GM06990 (cell line): ENCODE measurements at places on chromosomes 16 and 17.

DNA sequence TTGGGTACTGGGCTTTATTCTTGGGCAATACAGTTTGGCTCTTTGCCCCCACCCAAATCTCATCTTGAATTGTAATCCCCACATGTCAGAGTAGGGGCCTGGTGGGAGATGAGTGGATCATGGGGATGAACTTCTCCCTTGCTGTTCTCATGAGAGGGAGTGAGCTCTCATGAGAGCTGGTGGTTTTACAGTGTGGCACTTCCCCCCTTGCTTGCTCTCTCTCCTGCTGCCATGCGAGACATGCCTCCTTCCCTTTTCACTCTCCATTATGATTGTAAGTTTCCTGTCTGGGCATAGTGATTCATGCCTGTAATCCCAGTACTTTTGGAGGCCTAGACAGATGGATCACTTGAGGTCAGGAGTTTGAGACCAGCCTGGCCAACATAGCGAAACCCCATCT is 18.1 kb upstream of the CNEP1R1 start:
- DNase-seq: no peak

DNA sequence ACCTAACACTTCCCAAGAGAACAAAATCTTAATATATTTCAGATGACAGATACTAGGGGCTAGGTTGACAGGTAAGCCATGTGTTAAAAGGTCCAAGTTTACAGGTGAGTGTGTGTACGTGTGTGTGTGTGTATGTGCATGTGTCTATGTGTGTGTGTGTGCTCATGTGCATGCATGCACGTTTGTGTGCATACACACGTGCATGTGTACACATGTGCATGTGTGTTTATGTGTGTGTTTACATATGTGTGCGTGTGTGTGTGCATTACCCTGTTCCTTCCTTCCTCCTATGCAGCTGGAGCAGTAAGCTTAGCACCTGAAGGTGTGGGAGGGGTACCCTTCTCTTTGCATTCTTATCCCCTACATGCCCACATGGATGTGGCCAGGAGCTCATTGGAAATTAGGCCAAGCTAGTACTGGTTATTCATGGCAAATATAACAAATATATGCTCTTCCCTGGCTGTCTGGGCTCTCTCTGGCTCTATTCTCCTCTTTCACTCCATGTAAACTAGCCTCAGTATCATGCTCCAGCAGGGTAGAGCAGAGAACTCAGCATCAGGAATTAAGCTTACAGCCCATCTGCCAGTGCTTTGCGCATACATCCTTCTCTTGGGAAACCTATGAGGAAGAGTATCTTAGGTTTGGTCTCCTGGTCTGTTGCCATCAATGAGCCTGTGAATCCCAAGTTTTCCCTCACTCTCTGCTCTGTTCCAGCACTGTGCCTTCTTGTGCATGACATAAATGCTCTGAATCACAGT is 258.0 kb upstream of the MYOCD start:
- DNase-seq: no peak

DNA sequence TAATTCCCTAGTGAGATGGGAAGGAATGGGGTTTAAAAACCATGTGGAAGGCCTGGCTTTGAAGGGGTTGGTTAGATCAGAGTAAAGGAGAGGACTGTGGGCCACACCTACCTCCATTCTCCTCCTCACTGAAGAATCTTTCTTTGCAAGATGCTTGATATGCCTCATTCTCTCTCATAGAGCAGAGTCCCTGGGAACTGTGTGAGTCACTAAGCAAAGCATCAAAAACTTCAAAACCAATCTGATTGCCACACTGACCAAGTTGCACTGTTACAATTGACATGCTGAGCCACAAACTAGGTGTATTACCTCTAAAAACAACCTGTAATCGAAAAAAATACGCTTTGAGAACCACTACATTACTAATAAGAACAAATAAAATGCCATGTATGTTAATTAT is 2.0 kb downstream of the TUBD1 start:
- DNase-seq: no peak

GRCh38 chr16:87897521-87898505 is 28.5 kb upstream of the SLC7A5 start:
- DNase-seq: no peak

GRCh38 chr17:80453126-80453997 is 23.0 kb downstream of the NPTX1 start:
- no peak for DNase-seq

- peak; percentile 86 for DNase-seq
Observed at GRCh38 chr16:714558-715476, at the start of gene METRN. TSS of gene METRN (plus strand) at chr16:715118. CDS start at chr16:715290, 172 bp downstream.

- DNase-seq: no peak
Observed at GRCh38 chr16:28133666-28134065, 70.2 kb upstream of the GSG1L start.

GRCh38 chr16:28078261-28078660 is 14.7 kb upstream of the GSG1L start:
- no peak for DNase-seq

DNA sequence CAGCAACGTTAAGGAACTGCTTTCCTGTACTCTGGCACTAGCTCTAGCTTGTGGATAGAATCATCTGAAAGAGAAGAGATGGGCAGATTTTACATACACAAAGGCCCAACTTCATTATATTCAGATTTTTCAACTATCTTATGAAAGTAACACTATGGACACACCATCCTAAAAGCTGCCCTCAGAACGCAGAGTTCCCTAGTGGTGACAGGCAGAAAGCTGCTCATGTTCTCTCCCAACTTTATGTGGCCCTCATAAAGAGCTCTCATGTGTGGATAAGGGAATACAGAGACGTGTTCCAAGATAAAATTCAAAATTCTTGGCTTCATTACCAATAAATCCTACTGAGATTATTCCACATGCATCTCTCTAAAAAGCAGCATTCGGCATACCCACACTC is 1.5 kb downstream of the CFAP20 start:
- DNase-seq: no peak

- DNase-seq: no peak
Observed at GRCh38 chr16:4557973-4558372, 1.8 kb downstream of the C16orf96 start.

- DNase-seq: no peak
Observed at GRCh38 chr17:40113907-40114245, 7.9 kb upstream of the MSL1 start.

DNA sequence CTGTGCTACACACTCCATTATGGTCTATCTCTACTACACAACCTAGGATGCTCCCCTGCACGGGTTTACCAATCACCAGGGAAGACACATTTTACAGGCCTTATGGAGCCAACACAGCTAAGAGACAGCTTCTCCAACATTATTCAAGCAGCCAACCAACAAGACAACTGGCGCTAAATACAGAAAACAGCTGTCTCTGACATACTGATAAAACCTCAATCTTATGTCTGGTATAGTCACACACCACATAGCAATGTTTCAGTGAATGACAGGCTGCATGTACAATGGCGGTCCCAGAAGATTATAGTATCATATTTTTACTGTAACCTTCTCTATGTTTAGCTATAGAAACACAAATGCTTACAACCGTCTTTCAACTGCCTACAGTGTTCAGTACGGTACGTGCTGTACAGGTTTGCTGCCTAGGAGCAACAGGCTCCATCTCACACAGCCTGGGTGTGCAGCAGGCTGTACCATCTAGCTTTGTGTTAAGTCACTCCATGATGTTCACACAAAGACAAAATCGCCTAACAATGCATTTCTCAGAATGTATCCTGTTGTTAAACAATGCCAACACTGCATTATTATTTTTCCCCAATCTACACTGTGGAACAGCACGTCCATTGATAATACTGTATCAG is 10.9 kb downstream of the USP22 start:
- DNase-seq: no peak

DNA sequence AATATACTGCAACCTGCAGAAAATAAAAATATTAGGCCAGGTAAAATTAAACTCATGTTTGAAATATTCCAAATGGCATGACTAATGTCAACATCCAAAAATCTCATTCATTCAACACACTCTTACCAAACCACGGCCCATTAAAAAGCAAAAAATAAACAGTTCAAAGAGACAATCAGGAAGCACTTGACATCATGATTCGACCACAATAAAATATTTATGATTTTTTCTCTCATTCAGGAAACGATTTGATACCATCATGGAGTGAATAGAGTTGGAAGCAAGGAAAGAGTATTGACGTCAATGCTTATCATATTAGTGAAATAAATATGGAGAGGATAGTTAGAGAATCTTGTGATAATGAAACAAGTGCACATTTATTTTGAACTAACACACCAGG is 354.1 kb downstream of the KCNJ2 start:
- DNase-seq: no peak

DNA sequence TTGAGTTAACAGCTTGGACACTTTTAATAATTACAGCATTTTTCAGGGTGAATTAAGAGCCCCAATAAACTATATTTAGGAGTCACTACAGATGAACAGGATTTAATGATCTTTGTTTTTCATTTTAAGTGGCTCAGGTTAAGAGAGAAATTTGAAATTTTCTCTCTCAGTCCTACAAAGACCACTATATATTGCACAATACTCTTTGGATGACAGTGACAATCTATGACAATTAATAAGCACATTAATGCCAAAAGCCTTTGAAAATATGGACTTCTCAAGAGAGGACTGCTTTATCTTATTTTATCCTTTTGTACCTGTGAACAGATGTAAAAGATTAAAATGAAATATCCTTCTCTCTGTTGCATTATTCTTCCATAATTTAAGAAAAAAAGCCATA is 151.1 kb upstream of the IRX5 start:
- no peak for DNase-seq

- no peak for DNase-seq
Observed at GRCh38 chr17:7354262-7354843, 603 bp upstream of the TMEM95 start.

- DNase-seq: no peak
Observed at GRCh38 chr16:85437166-85438052, 175.7 kb upstream of the GSE1 start.
